Activated CD8-positive, alpha-beta memory T cell treated with anti-CD3 and anti-CD28 coated beads, Interleukin-2, amount 50 U/mL, for 48 hours (primary cell): ENCODE measurements at places on chromosomes 11 and 22.

DNA sequence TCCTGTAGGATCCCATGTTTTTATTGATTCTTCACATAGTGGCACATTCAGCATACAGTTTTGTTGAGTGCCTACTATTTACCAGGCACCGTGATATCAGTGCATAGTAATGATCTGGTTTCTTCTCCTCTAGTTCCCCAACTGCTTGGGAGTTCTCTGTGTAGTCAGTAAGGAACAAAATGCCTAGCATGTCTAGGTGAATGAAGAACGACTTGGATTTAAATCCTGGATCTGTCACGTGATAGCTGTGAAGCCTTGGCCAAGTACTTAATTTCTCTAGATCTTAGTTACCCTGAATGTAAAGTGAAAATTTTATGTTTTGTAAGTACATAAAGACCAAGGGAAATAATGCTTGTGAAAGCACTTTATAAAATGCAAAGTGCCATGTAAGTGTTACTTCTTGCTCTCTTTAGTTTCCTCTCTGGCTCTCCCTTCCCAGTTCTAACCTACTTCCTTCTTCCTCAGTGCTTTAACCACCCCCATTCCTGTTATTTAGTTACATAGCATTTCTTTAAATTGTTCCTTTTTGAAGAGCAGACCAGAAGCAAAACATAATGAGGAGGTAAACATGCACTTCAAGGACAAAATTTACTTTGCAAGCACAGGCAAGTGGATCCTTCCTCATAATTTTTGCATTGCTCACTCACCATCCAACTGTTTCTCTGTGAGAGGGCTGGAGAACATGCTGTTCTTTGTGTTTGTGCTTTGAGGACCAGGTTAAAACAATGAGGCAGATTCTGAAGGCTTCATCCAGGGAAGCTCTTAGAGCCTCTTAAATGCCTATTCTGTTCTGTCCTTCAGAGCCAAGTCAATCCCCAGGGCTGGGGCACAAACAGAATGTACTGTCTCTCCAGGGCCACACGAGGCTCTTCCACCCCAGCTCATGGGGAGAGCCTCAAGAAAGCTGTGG lies 353.9 kb upstream of the TENM4 start:
- DNase-seq: no peak

DNA sequence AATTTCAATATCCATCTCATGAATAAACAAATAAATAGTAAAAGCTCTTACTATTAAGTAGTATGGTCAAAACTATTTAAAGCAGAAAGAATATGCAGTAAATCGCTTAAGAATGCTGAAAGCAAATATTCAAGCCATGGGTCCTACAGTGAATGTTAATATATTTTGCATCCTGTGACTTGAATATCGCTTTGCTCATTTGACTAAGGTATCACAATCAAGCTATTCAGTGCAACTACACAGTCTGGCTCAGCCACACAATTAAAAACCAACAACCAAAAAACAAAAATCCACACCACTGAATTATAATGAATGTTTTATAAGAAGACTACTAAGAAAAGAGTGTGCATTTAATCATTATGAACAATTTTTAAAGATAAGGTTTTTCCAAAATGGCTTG lies 45.3 kb downstream of the RAB6A start:
- DNase-seq: no peak

GRCh38 chr11:72430741-72431570 lies 3.4 kb downstream of the CLPB start:
- peak; percentile 58 for DNase-seq

GRCh38 chr11:16080688-16081381 lies 275.5 kb downstream of the SOX6 start:
- no peak for DNase-seq

DNA sequence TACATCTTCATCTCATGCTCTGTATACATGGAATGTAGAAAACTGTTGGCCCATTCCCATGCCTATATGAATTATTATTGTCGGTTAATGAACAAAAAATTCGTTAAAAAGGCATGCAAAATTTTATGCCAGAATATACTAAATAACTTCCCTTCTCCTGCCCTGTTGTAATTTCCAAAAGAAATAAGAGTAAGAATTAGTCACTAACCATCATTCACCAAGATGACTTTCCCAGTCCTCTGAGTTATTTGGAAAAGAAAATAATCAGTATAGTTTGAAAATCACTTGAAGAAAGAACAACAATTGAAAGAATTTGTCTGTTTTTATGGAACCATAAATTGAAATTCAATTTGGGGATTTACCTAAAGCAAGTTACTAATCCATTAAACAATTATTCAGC lies 1149.1 kb upstream of the RAG2 start:
- DNase-seq: no peak

DNA sequence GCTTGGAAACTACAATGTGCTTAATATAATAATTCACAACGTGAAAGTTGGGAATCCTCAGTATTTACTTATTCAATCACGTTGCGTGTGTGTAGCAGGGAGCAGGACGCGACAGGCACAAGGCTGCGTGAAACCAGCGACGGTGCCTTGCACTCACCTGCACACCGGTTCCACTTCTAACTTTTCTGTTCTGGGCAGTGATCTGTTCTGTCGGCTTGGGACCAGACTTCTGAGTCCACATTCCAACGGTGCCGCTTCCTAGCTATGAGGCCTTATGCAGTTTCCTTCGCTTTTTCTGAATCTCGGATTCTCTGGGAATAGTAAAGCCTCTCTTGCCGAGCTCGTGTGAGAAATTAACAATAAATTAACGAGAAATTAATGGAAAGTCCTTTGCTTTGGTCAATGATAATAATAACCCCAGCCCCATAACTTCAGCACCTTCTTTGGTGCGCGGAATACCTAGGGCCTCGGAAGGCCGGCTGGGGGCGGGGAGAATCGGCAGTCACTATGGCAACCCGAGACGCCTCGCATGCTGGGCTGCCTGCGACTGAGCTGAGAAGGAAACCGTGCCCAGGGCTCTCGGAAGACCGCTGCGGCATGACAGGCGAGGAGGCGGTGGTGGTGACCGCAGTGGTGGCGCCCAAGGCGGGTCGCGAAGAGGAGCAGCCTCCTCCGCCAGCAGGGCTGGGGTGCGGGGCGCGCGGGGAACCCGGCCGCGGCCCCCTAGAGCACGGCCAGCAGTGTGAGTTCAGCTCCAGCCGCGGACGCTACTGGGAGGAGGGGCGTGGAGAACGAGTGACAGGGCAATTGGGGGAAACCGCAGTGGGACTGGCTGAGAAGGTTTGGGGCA lies at the start of gene C11orf97:
Gene C11orf97, plus strand, starts transcription at position 530 of the 850 bp plus-strand sequence. Its CDS starts 68 bp downstream, at position 598.
- DNase-seq: peak; percentile 76

DNA sequence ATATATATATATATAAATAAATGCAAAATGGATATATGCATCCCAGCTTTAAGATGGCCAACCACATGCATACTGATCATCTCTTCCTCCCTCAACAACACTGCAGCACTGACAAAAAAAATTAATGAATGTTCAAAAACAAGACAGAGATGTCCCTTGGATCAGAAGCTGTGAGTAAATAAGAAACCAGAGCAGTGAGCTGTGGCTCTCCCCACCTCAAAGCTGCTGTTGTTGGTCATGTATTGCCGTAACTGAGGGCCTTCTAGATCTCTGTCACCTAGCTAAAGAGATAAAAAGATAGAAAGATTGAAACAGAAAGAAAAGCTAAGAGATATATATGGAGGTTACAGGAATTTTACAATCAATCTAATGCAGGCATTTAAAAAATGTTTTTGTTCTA lies 15.5 kb upstream of the TMEM135 start:
- no peak for DNase-seq

DNA sequence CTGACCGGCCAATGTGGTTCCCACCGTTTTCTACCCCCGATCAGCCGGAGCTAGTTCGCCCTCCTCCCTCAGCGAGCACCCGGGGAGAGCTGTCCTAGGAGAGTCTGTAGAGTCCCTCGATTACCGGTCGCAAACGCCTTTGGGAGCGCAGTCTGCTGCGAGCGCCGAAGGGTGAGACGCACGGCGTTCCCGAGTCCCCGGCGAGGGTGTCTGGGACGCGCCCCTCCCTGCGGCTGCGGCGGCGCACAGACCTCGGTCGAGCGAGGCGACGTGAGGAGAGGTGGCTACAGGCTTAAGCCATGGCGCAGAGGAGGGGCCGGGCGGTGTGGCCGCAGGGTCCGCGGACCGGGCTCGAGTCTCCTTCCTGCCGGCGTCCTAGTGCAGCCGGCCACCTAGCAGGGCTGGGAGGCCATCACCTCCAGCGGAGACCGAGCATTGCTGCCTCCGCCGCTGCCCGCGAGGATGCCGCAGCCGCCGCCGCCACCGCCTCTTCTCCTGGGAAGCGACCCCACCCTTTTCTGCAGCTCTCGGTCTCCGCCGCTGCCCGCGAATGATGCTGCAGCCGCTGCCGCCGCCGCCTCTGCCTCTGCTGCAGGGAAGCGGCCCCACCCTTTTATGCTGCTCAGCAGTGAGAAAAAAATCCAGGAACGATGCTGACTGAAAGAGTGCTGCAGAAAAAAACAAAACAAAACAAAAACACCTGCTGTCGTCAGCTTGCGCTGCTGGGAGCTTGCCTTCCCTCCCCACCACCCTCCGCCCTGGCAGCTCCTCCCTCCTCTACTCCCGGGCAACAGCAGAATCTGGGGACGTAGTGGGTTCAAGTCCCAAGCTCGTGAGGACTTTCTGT lies at the start of gene MAP6:
Gene MAP6, minus strand, starts transcription at position 588 of the 847 bp plus-strand sequence. CDS start 669 bp downstream, outside the sequence.
- peak; percentile 72 for DNase-seq

- no peak for DNase-seq
These were observed 93.7 kb downstream of the STIM1 start for GRCh38 chr11:3949125-3949524.

- DNase-seq: no peak
These were observed 388 bp downstream of the HINFP start for GRCh38 chr11:119121811-119122124.

- DNase-seq: no peak
These were observed 251 bp downstream of the SHISA8 start for GRCh38 chr22:41914611-41915034.

GRCh38 chr11:76885390-76886097 lies 24.8 kb downstream of the ACER3 start:
- no peak for DNase-seq

DNA sequence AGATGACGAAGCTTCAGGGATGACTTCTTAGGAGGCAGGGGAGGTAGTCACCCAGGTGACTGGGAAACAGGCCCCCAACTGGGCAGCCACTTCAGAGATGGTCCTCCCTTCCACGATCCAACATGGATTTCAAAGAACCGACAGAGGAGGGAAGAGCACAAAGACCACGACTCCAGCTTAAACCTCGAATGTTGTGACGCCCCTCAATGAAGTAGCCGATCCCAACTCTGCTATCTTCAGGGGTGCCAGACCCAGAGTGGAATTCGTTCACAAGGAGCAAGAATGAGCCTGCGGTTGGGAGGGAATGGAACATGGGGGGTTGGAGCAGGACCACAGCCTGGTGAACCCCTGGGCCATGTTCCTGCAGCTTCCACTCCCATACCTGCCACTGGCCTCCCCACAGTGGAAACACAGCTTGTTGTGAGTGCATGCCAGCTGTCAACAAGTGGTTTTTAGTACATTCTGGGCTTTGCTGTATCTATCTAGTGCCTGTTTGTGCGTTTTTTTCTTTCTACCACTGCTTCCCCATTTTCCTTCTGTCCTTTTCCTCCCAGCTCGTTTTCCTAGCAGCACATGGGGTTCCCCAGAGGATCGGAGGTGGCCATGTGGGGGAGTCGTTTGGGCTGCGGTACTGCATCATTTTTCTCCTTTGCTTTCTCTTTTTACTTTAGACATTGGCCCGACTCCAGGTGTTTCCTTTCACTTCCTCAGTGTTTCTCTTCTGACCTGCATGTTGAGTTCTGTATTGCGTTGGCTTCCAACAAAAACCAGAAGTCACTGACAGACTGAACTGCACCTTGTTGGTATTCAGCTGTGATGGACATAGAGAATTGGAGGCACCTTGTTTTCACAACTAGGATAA lies 65.8 kb downstream of the MORC2 start:
- peak; percentile 26 for DNase-seq

GRCh38 chr11:71283971-71284441 lies 31.6 kb upstream of the SHANK2 start:
- no peak for DNase-seq

- DNase-seq: no peak
These were observed 16.2 kb downstream of the WNT7B start for GRCh38 chr22:45960477-45961386.

GRCh38 chr11:47466701-47467250 lies 17.8 kb upstream of the RAPSN start:
- DNase-seq: no peak

DNA sequence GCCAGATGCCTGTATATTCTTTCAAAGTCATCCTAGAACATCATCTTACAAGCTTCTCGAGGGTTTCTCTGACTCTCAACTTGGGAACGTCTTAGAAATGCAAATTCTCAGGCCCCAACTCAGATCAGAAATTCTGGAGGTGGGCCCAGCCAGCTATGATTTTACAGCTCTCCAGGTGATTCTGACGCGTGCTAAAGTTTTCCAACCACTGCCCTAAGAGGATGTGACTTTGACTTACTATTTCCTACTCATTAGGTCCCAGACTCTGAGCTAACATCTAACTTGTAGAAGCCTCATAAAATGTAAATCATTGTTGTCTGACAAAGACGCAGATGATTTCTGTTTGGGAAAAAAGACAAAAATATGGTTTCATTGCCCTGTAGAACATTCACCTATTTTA lies 61.1 kb downstream of the IRAG1 start:
- no peak for DNase-seq
